Esophagus muscularis mucosa (tissue), 4 donors: ENCODE measurements at places on chromosomes 3 and 15. TPM values are rescaled to one million over a fixed set of nuclear protein-coding genes. Genes with fewer than 3 reads are reported as not detected.

DNA sequence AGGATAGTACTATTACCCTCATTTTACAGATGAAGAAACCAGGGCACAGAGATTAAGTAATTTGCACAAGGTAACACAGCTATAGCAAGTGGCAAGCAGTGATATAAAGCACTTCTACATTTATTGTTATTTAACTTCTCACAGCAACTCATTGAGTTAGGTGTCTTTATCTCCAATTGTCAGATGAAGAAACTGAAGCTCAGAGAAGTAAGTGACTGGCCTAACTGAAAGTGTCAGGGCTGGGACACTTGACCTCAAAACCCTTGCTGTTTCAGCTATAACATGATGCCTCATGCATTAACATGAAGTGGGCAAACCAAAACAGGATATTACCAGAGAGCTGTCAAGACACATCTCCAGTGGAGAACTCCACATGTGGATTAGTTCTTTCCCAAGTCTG, 65.8 kb upstream of the LEKR1 start:
- DNase-seq, result no peak

DNA sequence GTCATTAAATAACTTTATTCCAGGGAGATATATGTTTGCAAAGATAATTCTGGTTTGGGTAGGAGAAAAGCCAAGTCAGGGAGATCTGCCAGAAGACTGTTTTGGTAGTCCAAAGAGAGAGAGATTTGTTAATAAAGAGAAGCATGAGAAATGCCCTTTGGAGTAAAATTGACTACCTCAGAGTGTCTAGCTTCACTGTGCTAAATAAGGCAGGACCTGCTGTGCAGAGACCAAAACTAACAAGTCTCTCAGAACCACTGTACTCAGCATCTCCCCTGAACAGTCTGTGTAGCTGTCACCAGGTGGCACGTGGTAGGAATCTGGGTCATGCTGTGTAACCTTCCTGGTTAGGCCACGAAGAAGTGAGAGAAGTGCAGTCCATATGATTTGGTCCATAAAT, 31.6 kb upstream of the SLC35G2 start:
- no peak for DNase-seq

DNA sequence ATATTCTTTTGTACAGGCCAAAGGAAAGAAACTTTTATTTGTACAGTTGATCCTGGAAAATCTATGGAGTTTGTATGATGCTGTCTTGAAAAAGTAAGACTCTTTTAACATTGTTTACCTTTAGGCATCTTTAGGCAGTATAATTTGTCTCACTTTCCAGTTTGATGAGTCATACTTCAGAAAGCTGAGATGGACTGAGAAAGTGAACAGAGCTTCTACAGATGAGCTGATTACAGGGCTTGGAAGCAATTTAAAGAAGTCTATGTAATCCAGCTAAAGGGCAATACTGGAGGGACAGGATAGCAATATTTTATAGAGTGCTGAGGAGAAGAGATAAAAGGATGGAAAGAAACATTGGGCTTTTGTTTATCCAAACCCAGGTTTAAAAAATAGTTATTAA, 123.5 kb upstream of the GOLGA6L4 start:
- no peak for DNase-seq

The GNB4 gene
- total RNA-seq, result 57.7 TPM

- no peak for DNase-seq
These were observed 45.9 kb downstream of the CMSS1 start for GRCh38 chr3:99863588-99863987.
